GM18507 (cell line): ENCODE measurements at places on chromosomes 12 and 14.

DNA sequence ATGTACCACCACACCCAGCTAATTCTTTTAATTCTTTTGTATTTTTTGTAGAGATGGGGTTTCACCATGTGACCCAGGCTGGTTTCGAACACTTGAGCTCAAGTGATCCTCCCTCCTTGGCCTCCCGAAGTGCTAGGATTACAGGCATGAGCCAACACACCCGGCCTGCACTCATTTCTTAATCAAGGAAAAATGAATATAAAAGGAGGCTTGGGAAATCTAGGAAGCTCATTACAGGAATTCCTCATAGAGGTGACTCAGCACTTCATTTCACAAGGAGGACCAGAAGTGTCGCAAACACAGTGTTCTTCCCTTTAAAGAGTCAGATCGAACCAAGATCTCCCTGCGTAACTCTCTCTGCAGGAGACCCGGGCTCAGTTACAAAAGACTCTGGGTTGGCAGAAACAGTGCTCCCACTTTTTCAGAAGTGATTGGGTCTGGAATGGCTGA is 30.3 kb downstream of the NFKBIA start:
- no peak for DNase-seq

- DNase-seq = no peak
Measured at GRCh38 chr12:6888360-6888759, 15.3 kb upstream of the SPSB2 start.

- DNase-seq = no peak
Measured at GRCh38 chr14:92832137-92832700, 38.1 kb downstream of the GOLGA5 start.

GRCh38 chr12:5807090-5807414 is 138.0 kb downstream of the ANO2 start:
- no peak for DNase-seq

- DNase-seq = no peak
Measured at GRCh38 chr12:117452112-117452511, 90.7 kb upstream of the NOS1 start.

GRCh38 chr12:1533602-1534304 is 60.6 kb downstream of the FBXL14 start:
- DNase-seq = peak; percentile 65

GRCh38 chr14:89366864-89367778 is 49.9 kb downstream of the FOXN3 start:
- DNase-seq = no peak

DNA sequence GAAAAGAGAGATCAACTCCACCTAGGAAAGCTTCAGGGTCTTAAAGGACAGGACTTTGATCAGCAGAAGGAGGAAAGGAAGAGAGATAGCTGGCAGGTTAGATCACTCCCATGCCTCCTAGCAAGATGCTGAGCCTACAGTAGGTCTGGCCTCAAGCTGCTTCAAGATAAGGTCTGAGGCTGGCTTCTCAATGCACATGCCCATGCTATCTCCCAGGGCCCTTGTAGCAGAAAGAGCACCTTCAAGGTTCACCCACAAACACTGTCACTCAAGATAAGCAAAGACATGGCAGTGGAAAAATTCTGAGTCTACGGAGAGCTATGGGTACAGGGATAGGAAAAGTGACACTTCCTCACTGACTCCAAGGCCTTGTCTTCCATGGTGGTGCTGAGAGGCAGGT is 14.3 kb downstream of the REM2 start:
- no peak for DNase-seq

DNA sequence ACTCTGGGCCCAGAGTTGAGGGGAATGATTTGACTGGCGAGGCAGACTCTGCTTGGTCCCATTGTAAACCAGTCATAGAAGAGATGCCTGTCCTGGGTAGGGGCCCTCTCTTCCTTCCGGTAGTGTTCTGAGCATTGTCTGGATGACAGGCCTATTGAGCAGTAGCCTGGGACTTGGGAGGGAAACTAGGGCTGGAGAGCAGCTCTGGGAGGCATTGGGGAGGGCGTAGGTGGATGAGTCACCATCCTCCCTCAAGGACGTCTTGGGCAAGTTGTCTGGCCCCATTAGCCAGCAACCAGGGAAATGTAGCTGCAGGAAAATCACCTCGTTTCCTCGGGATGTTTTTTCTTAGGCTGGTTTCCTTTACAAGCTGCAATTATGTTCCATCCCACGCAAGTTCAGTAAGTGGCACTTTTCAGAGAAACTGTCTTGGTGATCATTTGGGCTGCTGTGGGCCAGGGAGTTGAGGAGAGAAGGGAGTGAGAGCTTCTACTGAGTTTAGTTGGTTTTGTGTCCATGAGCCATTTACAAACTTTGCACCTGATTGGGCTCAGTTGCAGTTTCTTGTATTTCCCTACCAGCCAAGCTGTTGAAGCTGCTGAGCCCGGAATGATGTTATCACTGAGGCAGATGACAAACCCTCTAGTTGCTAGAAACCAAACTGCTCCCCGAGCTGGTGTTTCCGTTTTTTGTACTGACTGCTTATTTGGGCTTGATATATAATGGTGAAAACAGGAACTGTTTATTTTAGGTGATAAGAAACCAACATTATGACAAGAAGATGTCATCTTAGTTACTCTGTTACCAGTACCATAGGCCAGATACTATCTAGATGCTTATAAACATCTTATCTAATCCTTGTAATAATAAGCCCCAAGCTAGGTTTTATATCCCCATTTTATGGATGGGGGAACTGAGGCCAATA is 147.6 kb downstream of the CHST11 start:
- DNase-seq = peak; percentile 47

DNA sequence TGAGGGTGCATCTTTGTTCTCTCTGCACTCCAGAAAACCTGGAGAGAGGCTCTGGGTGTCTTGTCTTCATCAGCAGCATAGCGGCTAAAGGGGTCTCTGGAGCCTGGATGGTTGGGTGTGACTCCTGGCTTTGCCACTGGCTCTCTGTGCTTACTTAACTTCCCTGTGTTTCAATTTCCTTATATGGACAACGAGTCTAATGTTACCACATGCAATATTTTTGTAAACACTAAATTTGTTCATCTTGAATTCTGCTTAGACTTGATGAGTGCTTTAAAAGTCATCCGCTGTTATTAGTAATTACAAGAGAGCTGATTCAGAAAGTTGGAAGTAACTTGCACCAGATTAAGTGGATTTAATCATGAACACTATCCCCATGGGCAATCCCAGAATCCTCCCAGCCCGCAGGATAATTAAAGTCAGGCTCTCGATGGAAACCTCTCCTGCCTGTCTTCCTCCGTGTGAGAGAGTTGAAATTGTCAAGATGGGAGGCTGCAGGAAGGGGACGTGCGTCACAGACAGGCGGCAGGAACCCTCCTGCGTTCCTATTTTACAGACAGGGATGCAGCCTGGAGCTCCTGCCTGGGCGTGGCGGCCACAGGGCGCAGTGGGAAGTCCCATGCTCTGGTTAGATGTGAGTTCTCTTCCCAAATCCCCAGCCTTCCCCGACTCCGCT is 201.2 kb downstream of the TTC8 start:
- no peak for DNase-seq

DNA sequence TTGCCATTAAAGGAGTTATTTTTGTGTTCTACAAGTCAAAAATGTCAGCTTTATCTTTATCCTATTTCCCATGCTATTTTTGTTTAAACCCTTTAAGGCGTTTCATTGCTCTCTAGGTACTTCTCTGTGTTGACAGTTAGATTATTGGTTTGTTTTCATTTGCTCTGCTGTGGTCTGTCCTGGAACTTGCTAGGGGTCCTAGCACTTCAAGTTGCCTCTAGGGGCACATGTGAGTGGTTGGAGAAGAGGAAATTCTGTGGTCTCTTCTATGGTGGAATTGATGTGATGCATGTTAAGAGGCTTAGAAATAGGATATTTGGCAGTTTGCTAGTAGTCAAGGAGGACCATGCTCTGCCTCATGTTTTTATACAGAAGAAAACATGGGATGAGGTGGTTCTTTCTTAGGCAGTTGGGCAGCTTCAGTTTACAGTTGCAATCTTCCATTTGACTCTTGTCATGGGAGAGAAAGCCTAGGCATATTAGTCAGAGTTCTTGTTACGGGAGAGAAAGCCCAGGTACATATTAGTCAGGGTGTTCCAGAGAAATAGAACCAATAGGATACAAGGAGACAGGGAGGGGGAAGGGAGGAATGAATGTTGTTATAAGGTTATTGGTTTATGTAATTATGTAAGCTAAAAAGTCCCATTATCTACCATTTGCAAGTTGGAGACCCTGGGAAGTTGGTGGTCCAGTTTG is 14.4 kb downstream of the TTLL5 start:
- DNase-seq = no peak

DNA sequence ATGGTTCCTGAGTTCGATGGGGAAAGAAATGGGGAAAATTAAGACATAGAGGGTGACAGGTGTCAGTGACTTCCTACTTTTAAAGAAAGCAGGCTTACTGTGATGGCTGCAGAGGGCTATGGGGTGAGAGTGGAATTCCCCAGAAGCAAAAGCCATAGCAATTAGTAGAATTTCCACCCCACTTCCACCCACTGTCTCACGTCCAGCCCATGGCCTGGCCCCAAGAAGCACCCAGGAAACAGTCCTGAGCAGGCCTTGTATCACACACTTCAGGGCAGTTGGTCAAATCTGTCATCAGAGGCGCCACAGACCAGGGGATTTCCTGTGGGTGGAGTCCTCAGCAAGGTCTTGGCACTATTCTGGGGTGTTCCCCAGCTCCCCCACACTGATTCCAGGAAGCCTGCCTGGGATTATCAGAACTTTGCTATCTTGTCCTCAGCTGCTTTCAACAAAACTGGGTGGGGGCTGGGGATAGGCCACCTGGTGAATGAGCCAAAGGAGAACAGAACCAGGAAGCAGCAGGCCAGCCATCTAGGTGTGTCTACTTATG is 120.1 kb upstream of the CCND2 start:
- DNase-seq = peak; percentile 50

DNA sequence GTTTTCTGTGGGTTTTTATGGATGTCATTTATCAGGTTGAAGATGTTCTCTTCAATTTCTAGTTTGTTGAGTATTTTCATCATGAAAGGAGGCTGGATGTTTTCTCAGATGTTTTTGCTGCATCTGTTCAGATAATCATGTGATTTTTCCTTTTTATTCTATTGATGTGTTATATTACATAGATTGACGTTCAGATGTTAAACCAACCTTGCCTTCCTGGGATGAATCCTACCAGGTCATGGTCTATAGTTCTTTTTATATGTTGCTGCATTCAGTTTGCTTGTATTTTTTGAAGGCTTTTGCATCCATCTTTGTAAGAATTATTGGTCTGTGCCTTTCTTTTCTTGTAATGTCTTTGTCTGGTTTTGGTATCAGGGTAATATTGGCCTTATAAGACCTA is 43.9 kb upstream of the LYZ start:
- DNase-seq = no peak

GRCh38 chr14:94717808-94718207 is 52.1 kb downstream of the GSC start:
- no peak for DNase-seq

DNA sequence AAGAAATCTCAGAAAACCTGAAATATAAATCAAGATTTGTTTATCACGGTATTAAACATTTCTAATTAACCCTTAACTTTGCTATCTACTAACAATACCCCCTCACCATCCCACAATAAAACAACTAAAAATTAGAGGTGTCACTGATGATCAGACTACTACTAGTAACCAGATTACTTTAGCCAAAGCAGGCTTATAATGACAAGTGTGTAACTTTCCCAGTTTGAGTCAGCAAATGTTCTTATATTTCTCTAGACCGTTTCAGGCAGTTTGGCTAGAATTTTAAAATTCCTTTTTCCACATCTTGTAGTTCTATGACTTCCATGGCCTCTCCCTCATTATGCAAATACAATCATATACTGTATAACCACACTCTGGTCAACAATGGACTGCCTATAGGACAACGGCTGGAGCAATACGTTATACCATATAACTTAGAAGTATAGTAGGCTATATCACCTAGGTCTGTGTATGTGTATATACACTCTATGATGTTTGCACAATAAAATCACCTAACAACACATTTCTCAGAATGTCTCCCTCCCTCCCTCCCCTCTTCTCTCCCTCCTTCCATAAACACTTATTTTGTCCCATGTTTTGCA is 102.1 kb downstream of the DENND5B start:
- DNase-seq = no peak

GRCh38 chr12:129997239-129997638 is 93.4 kb upstream of the TMEM132D start:
- DNase-seq = no peak

DNA sequence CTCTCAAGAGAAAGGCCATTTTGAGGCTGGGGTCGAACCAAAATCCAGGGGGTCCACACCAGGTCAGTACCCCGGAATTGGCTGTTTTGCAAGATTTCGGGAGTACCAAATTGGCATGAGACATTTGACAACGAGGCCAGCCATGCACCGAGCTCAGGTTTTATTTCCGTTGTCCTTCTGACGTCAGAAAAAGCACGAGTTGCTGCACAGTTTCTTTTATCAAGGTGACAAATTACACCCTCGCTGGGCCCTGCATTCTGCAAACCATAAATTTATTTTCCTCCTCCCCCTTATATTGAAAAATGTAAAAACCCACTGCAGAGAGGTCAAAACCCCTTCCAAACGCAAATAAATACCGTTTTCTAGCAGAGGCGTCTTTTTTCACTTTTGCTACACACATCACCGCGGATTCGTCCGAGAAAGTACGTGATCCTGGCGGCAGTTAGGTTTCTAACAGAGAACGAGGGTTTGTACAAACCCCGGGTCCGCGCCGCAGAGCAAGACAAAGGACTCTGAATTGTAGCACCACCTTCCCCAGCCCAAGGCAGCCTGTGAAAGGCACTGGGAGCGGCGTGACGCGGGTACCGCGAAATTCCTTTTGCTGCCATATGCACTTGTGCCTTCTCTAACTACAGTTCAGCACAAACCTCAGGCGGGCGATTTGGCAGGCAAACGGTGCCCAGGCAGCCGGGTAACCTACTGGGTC is 1.8 kb downstream of the SLC38A1 start:
- no peak for DNase-seq

GRCh38 chr14:88312257-88312656 is 10.8 kb downstream of the KCNK10 start:
- DNase-seq = no peak

GRCh38 chr14:57987051-57987450 is 121.2 kb upstream of the SLC35F4 start:
- DNase-seq = no peak

- no peak for DNase-seq
Measured at GRCh38 chr12:124560146-124560890, 7.1 kb downstream of the NCOR2 start.

- no peak for DNase-seq
Measured at GRCh38 chr12:71661977-71662530, 1.6 kb downstream of the ZFC3H1 start.

DNA sequence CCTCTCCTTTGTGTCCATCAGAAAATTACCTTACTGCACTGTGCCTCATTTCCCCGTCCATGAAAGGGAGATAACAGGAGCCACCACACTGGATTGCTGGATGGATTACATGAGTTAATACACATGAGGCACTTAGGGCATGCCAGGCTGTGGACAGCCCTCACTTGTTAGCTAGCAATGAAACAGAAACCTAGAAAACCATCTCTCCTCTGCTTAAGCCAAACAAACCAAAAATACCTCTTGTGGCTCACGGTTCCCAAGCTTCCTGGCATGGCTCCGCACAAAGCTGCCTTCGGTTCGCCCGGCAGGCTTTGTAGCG is 660 bp upstream of the HCFC2 start:
- DNase-seq = no peak

- DNase-seq = no peak
Measured at GRCh38 chr14:65961004-65961403, 525.2 kb upstream of the CCDC196 start.

GRCh38 chr14:77275041-77275580 is 4.1 kb upstream of the NGB start:
- DNase-seq = no peak

GRCh38 chr12:24359418-24359817 is 409.9 kb upstream of the SOX5 start:
- DNase-seq = no peak

GRCh38 chr14:25178255-25178654 is 128.3 kb upstream of the STXBP6 start:
- DNase-seq = no peak
